OCI-M1 (cell line): ENCODE measurements at places on chromosomes 13 and 19.
A peak's percentile ranks its signal among the peaks of the same experiment; 100 is the strongest.

DNA sequence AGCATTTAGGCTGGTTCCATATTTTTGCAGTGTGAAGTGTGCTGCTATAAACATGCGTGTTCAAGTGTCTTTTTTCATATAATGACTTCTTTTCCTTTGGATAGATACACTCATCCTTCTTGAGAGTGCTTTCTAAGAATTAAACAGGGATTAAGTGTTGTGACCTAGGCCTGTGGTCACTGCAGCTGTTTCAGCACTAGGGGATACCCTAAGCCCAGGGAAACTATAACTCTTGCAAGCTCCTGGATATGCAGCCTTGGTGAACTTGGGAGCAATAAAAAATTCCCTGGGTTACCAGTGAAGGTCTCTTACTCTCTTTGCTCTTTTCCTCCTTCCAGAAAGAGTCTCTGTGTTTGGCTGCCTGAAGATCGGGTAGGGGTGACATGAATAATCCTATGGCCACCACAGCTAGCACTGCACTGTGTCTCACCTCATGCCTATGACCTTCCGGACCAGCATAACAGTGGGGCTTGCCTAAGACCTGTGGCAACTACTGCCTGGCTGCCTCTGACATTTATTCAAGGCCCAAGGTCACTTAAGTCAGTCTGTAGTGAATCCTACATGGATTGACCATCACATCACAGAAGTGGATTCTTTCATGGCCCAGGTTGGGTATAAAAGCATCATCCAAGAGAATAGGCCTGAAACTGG is 799.7 kb downstream of the DACH1 start:
- DNase-seq, result peak; percentile 12

DNA sequence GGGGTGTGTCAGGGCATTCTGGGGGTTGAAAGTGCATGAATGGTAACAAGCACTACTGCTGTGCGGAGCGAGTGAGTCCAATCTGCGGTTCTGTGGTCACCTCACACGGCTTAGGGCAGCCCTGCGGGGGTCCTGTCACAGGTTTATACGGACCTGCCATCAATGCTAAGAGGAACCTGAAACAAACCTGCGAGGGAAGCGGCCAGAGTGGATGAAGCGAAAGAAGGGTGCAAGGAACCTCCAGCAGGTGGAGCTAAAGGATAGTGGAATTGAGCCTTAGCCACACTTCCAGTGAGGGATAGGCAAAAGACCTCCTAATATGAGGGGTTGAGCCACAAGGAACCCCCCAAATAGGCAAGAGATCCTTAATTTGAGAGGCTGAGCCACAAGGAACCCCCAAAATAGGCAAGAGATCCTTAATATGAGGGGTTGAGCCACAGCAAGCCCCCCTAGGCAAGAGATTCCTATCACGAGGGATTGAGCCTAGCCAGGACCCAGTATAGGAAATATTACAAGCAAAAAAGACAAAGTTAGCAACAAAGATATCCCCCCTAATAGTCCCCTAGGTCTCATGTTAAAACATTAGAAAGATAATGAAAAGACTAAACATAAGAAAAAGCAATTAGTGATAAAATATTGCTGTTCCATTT is 6.3 kb upstream of the ZNF69 start:
- peak; percentile 92 for DNase-seq

DNA sequence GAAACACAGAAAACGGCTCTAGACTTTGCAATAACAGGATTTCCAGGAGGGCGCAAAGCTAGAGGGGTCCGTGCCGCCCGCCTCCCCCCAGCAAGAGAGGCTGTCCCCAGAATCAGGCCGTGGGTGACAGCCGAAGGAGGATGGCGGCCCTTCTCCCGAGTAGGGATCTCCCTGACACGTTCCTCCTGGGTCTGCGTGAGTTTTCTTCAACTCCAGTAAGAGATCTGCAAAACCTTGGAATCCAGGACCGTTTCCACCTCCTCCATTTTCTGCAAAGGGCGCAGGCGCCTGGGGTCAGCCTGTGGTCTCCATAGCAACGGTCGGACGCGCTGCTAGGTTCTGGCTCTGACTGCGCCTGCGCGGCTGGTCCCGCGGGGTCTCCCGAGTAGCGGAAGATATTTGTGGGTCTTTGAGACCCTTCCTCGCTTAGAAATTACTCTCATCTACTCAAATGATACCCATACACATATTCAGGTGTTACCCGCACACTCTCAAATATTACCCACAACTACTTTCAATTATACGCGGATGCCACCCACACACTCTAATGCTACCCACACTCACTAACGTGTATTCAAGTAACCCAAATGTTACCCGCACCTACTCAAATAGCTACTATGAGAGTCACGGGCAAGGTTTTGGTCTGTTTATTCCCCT is 2.1 kb downstream of the PNMA8C start:
- DNase-seq, result no peak

- DNase-seq, result no peak
Observed at GRCh38 chr13:99135591-99135990, 65.1 kb upstream of the UBAC2 start.

- peak; percentile 44 for DNase-seq
Observed at GRCh38 chr19:38455031-38455430, 21.5 kb downstream of the RYR1 start.

DNA sequence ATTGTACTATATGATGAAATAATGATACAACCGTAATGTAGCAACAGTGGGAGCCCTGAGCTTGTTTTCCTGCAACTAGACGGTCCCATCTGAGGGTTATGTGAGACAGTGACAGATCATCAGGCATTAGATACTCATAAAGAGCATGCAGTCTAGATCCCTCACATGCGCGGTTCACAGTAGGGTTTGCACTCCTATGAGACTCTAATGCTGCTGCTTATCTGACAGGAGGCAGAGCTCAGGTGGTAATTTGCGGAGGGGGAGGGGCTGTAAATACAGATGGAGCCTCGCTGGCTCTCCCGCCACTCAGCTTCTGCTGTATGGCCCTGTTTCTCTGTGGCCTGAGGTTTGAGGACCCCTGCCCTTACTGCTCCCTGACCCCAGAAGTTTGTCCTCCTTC is 13.7 kb downstream of the EPHX3 start:
- no peak for DNase-seq

DNA sequence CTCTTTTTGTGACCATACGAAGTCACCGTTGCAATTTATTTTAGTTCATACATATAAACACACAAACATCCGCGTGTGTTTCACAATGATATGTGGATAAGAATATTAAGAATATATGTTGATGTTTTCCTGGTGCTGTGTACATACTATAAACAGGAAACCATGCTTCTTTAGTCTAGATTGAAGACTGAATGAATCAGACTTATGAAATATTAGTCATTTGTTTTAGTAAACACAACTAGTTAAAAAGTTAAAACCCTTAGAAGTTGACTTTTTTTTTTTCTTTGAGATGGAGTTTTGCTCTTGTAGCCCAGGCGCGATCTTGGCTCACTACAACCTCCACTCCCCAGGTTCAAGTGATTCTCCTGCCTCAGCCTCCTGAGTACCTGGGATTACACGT is 257.7 kb downstream of the DACH1 start:
- no peak for DNase-seq

- DNase-seq, result no peak
Observed at GRCh38 chr19:30063650-30064347, 121.8 kb downstream of the URI1 start.

GRCh38 chr19:49469828-49470614 is 4.0 kb upstream of the FLT3LG start:
- no peak for DNase-seq

GRCh38 chr13:62687732-62688131 is 1272.1 kb upstream of the PCDH20 start:
- DNase-seq, result no peak

DNA sequence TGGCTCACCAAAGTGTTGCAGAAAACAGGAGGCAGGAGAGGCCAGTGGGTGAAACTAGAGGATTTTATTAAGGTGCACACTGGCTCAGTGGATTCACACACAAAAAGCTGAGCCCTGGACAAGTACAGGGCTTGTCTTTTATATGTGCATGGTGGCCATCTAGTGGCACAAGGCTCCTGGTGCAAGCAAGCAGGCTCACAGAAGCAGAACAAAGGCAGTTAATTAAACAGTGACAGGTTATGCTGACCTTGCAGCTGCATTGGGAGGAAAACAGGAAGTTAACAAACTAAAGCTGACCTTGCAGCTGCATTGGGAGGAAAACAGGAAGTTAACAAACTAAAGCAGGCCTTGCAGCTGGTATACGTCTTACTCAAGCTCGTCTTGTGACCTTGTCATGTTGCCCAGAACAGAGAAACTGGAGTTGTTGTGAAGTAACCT is 65.3 kb upstream of the ZNF681 start:
- peak; percentile 92 for DNase-seq

- DNase-seq, result no peak
Observed at GRCh38 chr19:1264801-1265614, 4.1 kb upstream of the CIRBP start.

GRCh38 chr19:32977280-32977679 is 5.2 kb downstream of the FAAP24 start:
- no peak for DNase-seq

DNA sequence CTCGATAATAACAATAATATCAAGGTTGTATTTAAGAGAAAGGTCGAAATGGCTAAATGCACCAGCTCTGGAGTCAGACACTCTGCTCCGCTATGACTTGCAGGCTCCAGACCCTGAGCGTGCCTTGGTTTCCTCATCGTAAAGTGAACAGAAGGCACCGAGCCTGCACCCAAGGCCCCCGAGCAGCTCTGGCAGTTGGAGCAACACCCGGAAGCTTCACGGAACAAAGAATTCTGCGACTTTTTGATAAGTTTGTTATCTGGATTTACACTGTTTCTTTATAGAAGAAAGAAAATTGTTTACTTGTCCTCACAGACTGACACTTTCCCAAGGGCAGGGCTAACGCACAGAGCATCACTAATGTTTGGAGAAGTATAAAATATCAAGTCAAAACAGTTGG is 4.4 kb downstream of the GRTP1 start:
- DNase-seq, result peak; percentile 38

- DNase-seq, result no peak
Observed at GRCh38 chr13:113417008-113417751, 36.1 kb downstream of the ADPRHL1 start.

DNA sequence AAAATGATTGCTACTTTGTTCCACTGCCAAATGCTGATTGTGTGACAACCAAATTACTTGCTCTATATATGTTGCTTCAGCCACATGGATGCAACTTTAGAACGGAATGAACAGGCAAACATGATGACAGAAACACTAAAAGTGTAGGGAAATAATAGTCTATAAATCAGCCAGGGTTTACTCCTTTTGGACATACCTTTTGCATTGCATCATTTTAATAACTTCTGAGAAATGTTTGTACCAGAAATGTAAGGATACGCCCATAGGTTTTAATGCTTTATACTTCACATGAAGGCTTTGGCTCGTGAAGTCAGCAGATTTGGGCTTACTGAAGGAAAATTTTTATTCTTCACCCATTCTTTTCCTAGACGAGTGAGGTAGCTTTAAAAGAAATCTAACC is 141.0 kb downstream of the POSTN start:
- no peak for DNase-seq

DNA sequence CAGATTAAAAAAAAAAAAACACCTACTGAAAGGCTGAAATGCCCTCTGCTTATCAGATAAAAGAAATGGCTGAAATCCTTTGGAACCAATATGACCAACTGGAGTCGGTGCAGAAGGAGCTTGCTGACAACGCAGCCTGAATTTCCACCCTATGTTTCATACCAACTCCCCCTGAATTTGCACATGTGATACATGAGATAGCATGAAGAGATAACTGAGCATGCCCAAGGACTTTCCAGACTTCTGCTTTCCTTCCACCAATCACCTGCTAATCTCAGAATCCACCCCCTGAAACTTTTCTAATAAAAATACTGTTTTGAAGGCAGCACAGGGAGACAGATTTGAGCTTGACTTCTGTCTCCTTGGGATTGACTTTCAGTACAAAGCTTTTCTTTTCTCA is 32.2 kb upstream of the WDFY2 start:
- DNase-seq, result peak; percentile 90

DNA sequence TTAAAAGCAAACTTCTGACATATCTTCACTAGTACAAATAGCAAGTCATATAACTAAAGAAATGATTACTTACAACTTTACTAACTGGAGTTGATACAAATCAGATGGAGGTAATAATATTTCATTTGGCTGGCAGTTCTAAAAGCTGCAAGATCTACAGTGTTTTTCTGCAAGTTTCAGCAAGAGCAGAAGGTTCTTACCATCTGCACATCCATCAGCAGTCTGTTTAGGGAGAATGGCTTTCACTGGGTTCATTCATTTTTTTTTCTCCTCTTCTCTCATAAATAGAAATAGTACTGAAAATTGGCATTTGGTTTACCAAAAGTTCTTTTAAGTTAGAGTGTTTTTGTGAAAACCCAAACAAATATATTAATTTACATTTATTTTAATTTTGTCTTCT is 3.1 kb upstream of the SHISA2 start:
- DNase-seq, result no peak

- no peak for DNase-seq
Observed at GRCh38 chr13:93505104-93505952, 278.7 kb downstream of the GPC6 start.

DNA sequence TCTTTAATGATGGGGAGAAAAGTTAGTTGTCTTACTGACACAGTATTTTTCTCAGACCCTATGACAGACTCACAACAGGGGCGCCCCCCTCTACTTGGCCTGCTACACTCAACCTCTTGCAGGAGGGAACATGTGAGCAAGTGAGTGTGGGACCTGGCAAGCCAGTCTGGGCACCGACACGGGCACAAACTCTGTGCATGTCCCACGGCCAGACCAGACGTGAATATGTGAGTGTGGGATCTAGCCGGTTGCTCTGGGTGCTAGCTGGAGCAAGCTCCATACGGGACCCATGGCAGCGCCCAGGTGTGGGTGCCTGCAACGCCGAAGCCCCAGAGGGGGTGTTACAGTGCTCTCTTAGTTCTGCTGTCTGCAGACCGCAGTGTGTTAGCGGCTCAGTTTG is 1437.3 kb upstream of the MIR17HG start:
- no peak for DNase-seq

DNA sequence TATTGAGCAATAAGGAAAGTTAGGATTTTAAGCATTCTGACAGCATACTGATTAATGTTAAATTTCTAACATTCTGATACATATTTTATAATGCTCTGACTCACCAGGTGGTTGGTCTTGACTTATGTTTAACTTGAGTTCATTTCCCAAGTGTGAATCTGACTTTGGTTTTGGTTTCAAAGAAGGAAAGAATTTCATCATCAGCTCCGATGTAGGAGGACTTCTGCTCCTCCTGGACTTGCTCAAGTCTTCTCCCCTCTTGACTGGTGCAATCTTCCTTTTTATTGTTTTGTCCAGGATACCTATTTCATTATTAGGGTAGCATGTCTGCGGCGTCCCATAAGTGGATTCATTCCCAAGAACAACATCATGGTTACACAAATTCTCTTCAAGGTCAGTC is 141.3 kb downstream of the RNF17 start:
- no peak for DNase-seq

- DNase-seq, result no peak
Observed at GRCh38 chr13:113146750-113147149, 11.7 kb upstream of the PROZ start.
